ENCODE measurements at places on chromosomes 7 and 10.

DNA sequence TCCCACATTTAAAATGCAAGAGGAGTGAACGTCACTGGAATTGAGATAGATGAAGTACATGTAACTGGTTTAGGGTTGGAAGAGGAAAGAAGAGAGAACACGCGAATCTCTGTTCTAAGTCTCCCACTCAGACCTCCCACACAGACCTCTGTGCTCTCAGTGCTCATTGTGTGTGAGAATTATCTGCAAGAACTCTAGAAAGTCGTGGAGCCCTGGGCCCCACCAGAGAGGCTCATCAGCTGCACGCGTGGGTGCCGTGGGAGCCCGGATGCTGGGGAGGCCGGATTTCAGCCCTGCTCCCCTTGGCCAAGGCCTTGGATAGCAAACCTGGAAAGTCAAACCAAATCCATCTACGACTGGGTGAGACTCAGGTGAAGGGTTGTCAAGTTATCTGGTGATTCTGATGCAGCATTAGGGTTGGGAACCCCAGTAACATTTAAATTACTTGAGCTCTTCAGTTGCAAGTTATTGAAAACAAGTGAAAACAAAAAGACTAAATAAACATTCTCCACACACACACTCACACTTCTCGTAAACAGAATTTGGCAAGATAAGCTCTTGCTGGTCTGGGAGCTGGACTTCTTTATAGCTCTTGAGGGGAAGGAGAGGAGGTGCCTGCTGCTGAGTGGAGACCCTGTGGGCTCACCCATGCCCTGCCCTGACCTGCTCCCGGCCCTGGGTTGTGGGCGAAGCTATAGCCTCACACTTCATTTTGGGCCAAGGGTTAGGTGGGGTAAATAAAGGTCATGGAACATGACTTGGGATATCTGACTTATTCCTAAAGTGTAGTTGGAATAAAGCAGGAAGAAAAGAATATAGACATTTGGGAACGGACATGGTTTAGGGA is 250.3 kb downstream of the ADARB2 start:
- DNase-seq, result no peak

- DNase-seq, result no peak
These were observed 31.6 kb downstream of the ATAD1 start for GRCh38 chr10:87786421-87786820.

DNA sequence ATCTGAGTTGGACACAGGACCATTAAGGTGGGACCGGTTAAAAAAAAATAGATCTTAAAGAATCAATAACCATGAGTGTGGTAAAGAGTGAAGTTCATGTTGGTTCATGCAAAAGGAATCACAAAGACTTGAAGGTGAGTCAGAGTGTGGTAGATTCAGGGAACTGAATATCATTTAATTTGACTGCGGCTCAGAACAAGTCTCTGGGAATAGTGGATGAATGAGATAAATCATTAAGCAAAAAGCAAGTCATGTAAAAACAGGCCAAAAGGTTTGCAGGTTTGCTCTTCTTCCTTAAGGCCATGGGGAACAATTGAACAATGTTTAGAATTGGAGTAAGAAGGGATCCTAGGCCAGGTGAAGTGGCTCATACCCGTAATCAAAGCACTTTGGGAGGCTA is 385.8 kb downstream of the ETV1 start:
- DNase-seq, result no peak

DNA sequence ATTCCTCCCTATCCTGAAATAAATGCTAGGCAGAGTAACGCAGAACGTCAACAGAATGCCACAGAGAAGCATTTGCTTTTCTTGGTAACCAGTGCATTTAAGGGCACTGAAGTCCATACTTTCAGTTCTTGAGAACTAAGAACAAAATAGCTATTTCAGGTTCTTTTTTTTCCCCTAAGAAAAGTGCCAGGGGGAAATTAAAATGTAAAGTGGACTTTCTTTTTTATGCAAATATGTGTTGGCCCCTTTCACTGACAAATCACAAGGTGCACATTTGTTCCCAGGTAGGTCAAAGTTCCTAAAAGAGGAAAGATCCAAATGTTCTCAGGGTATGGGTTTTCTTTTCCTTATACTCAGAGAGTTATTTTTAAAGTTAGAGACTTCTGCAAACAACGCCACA is 151.5 kb downstream of the HPSE2 start:
- DNase-seq, result no peak

DNA sequence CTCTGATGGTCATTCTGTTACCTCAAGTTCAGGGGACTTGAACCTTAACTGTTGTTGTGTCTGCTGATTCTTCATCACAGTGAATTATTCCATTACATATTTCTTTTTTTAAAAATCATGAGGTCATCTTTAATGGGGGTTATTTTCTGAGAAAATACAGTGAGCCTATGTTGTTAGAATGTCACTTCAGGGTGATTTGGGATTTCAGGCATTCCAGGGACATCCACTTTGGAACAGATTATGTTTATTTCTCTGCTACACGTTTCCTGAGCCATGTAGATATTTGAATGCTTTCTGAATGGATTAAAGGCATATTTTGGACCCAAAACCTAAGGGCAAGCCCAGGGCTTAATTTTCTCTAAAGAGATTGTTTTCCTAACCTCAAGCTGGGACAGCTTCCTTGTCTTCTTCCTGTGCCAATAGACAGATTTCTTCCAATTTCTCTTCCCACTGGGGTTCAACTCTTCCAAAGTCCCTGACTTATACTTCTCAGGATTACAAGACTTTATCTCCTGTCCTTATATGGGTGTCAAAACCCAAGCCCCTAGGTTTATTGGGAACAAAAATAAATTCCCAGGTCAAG is 271.7 kb downstream of the ARHGAP12 start:
- no peak for DNase-seq

DNA sequence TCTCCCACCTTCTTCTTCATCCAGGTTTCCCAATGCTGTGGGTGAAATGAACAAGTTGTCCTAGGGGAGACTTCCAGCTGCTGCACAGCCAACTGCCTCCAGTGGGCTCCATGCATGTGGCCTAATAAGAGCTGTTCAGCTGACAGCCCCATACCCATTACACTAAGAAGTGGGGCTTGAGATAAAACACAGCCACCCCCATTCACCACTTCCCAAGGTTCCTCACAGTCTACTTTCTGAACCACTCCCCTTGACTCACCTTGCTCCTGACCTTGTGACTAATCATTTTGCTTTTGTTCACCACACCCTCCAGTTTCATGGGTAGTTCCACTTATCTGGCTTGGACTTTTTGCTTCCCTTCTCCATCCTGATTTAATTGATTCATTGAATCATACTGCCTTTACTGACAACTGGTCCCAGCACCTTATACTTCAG is 119.3 kb downstream of the CABCOCO1 start:
- no peak for DNase-seq

DNA sequence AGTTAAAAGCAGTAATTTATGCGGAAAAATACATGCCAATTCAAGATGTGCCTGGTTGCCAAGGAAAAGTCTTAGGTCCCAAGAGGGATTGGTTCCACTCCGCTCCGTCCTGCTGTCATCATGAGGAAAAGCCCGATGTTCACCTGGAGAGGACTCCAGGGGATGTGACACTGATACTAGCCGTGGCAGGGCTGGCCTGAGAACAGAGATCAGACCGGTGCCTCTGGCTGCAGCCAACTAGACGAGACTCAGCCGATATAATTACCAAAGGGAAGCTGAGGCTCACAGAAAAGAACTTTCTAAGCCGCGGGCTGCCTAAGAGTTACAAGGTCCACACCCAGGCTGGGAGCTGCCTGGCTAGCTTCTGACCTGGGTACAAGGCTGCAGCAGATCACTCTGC is 81.3 kb upstream of the UNC5B start:
- DNase-seq, result no peak

- no peak for DNase-seq
These were observed 28.4 kb upstream of the PTPRN2 start for GRCh38 chr7:158616050-158616449.

GRCh38 chr10:45429790-45430189 is 55.8 kb downstream of the ALOX5 start:
- no peak for DNase-seq

DNA sequence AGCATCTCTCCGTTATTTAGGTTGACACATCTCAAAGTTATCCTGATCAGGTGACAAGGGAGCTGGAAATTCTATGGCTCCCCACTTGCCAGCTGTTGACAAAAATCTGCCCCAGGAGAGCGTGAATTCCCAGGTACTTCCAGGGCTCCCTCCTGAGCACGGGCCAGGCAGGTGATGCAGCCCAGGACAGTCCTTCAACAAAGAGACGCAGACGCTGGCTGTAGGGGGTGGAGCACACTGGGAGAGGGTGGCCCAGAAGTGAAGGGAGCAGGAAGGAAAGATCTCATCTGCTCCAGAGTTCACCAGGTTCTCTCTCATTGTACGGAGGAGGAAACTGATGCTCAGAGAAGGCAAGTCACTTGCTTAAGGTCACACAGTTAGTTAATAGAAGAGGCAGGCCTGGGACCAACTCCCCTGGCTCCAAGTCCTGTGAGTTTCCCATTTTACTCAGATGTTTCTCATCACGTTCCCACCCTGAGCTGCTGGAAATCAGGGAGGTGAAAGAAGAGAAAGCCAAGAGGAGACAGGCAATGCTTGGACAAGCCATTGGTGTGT is 41.0 kb upstream of the CHST3 start:
- no peak for DNase-seq

GRCh38 chr10:86945361-86946212 is 11.8 kb downstream of the MMRN2 start:
- no peak for DNase-seq

DNA sequence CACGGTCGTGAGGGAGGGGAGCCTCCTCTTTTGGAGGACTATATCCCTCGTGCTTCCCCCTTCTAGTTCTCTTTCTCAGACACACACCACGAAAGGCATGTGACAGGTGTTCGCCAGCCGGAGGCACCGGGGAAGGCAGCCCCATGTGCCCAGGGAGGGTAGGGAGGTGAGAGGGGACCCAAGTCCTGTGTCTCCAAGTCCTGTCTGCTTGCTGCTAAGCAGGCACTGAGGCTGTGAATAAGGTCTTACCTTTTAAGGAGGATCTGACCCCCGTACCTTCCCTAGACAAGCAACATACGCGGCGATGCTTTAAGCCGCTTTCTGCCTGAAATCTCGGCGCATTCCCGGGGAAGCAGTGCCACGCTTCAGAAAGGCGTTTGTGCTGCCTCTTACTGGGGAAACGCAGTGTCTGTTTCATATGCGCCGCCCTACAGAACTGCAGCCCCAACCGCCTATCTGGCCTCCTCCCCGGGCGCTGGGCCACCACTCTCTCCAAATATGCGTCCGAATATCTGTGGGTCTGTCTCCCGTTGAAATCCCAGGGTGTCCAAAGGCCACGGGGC is 770 bp downstream of the PLXNA4 start:
- no peak for DNase-seq

DNA sequence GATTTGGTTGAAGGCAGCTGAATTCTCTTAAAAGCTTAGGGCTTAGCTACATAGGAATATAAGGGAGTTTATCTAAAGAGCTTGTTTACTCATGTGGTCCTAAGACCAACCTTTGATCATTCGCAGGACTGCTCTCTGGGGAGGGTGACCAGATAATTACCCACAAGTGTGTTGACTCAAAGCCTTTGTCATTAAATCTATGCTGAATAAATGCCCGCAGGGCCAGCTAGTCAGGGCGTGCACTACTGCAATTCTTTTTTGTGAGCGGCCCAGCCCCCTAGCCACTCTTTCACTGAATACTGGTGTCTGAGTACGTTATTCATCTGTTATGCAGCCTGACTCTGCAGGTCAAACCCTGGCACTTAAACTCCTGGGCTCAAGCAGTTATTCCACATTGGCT is 69.6 kb downstream of the AKAP9 start:
- no peak for DNase-seq

GRCh38 chr10:88472540-88472939 is 110.6 kb downstream of the RNLS start:
- DNase-seq, result no peak

GRCh38 chr10:115974351-115974750 is 298.7 kb downstream of the GFRA1 start:
- no peak for DNase-seq

DNA sequence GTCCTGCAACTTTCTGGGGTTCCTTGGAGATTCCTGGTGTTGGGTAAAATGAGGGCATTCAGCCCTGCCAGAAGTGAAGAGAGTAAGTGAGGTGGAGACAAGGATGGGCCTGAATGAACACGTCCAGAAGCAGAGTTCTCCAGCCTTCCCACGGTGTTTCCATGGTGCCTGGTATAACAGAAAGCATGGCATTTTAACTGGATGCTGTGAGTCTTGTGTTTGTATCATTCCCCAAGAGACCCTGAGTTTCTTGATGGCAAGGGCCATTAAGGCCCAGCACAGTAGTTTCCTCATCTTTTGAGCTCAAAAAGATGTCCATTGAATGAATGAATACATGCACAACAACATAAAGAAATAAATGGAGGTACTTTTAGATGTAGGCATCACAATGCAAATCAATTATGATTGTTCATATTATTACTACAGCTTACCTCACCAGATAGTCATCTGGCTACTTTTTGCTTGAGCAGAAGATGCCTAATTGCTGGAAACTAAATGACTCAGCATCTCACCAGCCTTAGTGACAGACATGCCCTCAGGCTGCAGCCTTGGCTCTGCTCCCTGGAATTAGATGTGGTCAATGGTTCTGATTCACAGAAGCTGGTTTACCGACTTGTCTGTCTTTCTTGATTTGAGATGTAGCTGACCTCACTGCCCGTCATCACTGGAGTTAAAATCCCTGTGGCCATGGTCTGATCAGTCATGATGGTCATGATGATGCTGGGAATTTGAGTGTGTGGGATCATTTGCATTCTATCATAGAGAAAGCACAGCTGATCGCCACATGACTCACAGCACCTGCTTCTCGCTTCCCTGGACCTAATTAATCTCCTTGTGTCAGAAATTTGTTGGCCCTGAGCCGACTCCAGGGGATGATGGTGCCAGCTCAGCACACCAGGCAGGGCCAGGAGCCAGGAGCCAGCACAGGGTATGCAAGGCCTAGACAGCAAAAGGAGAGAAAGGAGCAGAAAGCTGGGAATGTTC is 83.9 kb downstream of the CXCL12 start:
- DNase-seq, result no peak

- DNase-seq, result no peak
These were observed 641.4 kb downstream of the ACTR3B start for GRCh38 chr7:153400735-153401593.

DNA sequence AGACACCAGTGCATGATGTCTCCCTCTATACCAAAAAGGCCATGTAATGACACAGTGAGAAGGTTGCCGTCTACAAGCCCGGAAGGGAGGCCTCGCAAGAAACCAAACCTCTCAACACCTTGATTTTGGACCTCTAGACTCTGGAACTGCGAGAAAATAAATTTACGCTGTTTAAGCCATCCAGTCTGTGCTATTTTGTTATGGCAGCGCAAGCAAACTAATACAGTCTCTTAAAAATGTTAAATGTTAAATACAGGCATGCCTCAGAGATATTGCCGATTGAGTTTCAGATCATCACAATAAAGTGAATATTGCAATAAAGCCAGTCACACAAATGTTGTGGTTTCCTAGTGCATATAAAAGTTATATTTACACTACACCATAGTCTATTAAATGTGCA is 5.0 kb upstream of the MINDY3 start:
- no peak for DNase-seq

Data from activated CD4-positive, CD25-positive, alpha-beta regulatory T cell treated with anti-CD3 and anti-CD28 coated beads, Interleukin-2, amount 50 U/mL, for 16 hours (primary cell).